NCI-H2081 (cell line): ENCODE measurements at places on chromosomes 1 and 21.

GRCh38 chr1:117161887-117162286, 40.3 kb upstream of the TRIM45 start:
- DNase-seq = no peak

DNA sequence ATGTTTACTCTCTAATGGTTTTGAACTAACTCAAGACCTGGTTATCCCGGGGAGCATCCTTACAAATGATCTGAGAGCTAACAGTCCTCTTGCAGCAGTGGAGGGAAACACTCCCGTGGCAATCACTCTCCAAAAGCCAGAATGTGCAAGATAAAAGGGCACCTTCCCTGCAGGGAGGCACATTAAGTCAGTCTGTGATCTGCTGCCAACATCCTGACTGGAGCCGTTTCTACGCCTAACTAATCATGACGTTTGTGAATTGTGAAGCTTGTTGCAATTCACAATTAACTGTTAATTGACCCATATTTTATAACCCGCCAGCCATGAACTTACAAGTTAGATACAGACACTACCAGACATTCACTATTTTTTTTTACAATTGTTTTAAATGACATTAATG, 52.1 kb upstream of the LGALS8 start:
- DNase-seq = peak; percentile 61

DNA sequence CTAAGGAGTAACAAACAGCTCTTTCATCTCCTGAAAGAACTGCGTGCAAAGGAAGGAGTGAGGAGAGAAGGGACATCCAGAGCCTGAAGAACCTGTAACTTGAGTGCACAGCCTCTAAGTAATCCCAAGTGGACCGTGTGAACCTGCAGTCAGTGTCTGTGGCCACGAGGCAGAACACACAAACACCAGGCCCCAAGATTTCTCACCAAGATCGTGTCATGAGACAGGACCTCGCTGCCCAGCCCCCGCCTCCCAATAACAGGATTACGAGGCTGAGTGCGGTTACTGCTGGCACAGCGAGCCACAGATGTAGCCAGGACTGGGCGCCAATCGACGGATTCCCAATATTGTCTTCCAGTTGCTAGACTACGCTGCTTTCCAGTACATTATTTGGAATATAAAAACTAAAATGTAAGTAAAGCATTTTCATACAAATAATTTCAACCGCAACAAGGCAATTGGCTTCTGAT, 101.3 kb upstream of the SLC25A33 start:
- DNase-seq = no peak

GRCh38 chr1:231159963-231160761, 1.7 kb upstream of the TRIM67 start:
- DNase-seq = no peak

DNA sequence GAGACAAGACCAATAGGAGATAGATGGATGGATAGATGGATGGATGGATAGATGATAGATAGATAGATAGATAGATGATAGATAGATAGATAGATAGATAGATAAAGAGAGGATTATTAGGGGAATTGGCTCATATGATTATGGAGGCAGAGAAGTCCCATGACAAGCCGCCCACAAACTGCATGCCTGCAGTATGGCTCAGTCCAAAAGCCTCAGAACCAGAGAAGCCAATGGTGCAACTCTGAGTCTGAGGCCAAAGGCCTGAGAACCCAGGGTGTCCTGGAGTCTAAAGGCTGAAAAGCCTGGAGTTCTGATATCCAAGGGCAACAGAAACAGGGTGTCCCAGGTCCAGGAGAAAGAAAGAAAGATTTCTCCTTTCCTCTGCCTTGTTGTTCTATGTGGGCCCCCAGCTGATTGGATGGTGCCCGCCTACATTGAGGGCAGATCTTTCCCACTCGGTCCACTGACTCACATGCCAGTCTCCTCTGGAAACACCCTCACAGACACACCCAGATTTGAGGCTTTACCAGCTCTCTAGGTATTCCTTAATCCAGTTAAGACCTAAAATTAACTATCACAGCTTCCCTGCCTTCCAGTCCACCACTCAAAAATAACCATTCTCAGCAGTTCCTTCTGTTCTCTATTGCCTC, 39.6 kb upstream of the IRF2BP2 start:
- DNase-seq = no peak

DNA sequence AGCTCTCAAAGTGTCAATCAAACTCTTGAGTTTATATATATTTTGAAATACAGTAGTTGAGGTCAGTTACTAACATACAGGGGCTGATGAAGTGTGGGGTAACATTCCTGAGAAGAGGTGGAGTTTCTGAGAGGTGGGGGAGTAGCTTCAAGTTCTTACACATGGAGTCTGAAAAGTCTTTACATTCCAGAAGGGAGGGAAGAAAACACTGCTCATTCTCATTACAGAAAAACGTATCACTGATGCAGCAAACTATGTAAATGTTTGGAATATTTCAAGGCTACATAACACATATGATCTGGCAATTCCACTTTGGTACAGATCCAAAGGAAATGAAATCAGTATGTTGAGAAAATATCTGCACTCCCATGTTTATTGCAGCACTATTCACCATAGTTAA, 1065.8 kb upstream of the B3GALT2 start:
- DNase-seq = no peak

DNA sequence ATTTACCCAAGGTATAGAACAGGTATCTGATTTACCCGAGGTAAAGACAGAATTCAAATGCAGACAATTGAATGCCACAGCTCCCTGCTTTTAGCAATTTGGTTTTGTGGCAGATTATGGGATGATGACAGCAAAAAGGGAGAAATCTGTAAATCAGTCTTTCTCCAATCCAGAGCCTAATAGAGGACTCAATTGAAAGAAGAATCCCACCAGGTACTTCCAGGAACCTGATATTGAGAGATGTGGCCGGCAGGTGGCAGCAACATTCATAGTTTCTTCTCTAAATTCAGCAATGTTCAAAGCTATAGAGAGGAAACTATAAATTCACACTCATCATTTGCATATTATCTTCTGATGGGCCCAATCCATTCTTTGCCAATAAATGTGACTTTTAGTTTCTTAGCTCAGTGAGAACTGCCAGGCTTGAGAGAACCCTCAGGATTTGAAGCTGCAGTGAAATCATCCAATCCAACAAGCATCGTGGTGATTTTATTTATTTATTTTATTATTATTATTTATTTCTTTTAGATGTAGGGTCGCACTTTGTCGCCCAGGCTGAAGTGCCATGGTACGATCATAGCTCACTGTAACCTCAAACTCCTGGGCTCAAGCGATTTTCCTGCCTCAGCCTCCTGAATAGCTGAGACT, 9.8 kb upstream of the PHACTR4 start:
- DNase-seq = peak; percentile 66

DNA sequence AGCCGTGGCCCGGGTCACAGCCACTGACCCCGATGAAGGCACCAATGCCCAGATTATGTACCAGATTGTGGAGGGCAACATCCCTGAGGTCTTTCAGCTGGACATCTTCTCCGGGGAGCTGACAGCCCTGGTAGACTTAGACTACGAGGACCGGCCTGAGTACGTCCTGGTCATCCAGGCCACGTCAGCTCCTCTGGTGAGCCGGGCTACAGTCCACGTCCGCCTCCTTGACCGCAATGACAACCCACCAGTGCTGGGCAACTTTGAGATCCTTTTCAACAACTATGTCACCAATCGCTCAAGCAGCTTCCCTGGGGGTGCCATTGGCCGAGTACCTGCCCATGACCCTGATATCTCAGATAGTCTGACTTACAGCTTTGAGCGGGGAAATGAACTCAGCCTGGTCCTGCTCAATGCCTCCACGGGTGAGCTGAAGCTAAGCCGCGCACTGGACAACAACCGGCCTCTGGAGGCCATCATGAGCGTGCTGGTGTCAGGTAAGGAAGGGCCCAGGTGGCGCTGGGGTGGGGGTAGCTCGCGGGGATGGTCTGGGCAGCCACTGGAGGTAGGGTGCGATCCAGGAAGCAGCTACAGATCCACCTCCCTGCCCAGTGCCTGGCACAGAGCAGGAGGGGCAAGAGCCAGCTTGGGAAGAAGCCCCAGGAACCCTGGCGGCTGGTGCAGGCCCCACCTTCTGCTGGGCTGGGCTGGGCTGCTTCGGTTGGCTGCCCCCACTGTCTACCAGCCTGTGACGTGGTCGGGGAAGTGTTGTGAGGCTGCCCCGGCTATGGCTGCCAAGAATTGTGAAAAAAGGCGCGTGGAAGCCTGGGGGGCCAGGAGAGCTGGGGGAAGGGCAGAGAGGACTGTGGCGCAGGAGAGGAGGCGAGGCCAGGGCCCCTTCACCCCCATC, 3.8 kb downstream of the CELSR2 start:
- DNase-seq = no peak

- DNase-seq = no peak
Measured at GRCh38 chr1:157849229-157849875, 7.7 kb upstream of the CD5L start.

- DNase-seq = no peak
Measured at GRCh38 chr1:92095874-92096273, 15.7 kb downstream of the BTBD8 start.

DNA sequence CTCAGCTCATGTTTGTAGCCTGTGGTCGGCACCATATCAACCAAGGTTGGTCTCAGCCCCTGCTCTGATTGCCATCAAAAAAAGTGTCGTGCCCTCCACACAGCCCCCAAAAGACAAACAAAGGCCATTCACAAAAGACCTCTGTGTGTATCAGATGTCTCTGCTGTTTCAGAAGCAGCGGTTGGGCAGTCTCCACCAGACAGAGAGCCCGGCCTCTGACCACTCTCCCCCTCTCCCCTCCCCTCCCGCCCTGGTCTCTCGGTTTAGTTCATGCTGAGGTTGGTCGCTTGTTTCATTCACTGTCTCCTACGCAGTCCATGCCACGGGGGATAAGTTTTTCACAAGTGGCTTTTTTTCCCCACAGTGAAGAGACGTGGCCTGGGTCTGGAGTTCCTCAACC, 27.1 kb downstream of the ACTA1 start:
- DNase-seq = no peak

DNA sequence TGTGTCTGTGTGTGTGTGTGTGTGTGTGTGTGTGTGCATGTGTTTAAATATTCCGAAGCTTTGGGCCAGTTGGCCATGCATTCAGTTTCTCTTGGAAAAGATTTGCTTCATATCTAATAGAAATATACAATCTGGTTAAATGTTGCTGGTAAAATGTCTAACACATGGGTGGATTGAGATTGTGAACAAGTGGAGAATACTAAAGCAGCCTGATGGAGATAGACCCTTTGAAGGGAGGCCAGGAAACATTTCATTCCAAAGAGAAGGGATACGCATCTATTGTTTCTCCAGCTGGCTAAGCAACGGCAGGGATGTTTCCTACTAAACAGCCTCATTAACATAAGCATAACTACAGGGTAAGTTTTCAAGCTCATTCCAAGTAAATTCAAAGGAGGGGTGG, 257.5 kb upstream of the PTBP2 start:
- no peak for DNase-seq

GRCh38 chr1:226814751-226815537, 55.5 kb upstream of the PSEN2 start:
- DNase-seq = peak; percentile 98

DNA sequence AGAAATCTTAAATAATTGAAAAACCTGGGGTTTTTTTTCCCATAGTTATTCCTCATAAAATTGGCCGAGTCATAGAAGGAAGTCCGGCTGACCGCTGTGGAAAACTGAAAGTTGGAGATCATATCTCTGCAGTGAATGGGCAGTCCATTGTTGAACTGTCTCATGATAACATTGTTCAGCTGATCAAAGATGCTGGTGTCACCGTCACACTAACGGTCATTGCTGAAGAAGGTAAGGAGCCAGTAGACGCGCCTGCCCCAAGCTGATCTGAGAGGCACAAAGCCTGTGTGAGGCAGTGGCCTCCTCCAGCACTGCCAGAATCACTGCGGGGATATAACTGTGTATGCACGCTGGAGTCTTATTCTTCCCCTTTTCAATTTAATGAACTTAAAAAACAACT, 100.3 kb downstream of the PHTF1 start:
- DNase-seq = no peak

DNA sequence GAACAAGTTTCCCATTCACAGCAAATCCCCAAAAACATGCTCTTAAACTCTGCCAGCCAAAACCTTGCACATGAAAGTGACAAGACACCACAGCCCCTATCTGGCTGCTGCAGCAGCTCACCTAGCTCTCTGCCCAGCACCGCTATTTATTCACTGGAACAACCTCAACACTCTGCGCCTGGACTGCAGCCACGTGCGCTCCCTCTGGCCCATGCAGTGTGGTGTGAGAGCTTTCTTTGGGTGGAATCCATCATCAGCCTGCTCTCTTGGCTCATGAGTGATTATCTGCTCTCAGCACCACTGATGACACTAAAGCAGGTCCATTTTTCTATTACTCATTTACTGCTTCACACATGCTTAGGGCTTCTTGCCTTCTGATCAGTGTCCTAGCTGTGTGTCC, 11.4 kb downstream of the KCNJ6 start:
- DNase-seq = no peak

DNA sequence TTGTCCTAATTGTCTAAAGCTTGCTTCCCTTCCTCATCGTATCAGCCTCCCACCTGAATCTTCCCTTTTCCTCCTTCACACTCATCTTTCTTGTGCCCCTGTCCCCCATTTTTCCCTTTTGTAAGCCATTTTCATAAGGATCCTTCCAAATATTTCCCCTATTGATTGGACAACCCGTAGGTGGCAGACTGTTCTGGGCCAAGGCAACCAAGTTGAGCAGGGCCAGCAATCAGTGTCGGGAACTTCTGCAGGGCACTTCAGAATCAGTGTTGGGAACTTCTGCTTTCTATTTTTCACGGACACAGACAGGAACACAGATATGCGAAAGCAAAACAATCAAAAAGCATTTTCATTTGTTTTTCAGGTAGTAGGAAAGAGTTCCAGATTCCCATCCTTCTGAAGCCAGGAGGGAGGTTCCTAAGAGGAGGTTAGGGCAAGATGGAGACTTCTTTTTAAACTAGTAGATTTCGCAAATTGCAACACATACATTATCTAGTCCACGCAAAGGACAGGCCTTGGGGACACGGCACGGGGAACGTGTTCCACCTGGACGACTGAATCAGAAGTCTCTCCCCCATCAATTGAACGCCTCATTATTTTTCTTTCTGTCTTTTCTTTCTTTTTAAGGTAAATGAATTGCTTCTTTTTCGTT, 691 bp upstream of the MPZL1 start:
- no peak for DNase-seq

DNA sequence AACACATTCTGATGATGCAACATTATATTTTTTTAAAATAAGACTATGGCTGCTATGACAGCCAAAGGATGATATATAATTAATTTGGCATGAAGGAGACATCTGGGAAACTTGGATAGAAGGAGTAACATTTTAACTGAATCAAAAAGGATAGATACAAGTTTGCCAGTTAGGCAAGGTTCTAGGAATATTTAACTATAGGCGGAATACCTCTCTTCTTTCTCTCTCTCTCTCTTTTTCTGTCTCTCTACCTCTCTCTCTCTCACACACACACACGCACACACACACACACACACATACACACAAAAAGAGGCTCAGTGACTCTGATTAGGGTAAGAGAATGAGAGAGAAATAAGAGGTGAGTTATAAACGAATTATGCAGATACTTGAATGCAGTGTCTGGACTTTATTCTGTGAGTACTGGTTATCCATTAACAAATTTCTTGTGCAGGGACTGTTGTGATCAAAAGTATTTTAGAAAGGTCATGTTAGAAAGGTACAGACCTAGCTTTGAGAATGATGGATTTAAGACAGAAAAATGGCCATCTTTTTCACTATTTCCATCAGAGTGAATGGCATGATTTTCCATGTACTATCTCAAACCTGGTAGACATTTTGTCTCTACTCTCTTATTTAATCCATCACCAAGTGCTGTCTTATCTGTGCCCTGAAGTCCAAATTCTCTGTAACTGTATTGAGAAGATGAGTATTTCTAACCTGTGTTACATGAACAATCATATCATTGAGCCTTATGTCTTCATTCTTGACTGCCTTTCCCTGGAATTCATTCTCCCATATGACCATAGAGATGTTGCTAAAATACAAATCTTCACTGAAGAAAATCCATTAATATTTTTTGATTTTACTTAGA, 1106.9 kb upstream of the ADGRL4 start:
- no peak for DNase-seq
